ENCODE measurements at places on chromosomes 4 and X. TPM values are rescaled to one million over a fixed set of nuclear protein-coding genes. Genes with fewer than 3 reads are reported as not detected.

DNA sequence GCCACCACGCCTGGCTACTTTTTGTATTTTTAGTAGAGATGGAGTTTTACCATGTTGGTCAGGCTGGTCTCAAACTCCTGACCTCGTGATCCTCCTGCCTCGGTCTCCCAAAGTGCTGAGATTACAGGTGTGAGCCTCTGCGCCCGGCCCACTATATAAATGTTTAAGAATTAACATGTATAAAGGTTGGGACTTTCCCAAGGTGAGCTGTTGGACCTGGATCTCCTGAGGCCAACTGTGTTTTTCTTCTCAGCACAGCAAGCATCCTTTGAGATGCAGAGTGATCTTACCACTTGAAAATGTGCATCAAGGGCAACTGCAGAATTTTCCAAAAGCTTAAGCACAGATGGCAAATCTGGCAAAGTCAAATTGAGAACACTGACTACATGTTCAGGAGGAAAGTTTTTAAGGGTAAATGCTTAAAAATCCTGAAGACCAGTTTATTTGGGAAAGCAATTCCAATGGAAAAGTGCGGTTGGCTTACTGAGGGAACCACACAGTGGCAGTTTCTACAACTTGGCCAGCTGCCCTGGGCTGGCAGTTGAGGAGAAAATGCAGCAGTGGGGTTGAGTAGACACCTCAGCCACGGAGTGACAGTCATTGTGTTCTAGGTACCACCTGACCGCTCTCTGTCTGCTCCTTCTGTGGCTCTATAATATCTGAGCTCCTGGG is 168.9 kb downstream of the CBR4 start:
- peaks cover 36% of the 10 kb centered on the region for H3K36me3 ChIP-seq
- H3K27me3 ChIP-seq = no peaks in the 10 kb centered on the region
- H3K4me3 ChIP-seq = no peak overlapping the region
- H3K4me1 ChIP-seq = peaks cover 97% of the 10 kb centered on the region

- no peak for DNase-seq
- peaks cover 13% of the 10 kb centered on the region for H3K4me1 ChIP-seq
- H3K27me3 ChIP-seq = peaks cover 9% of the 10 kb centered on the region
- H3K27ac ChIP-seq = no peak overlapping the region
- no peak overlapping the region for H3K4me3 ChIP-seq
Measured at GRCh38 chr4:163548481-163549243, 54.2 kb downstream of the TMA16 start.

Gene SYN1
- 3.7 TPM for total RNA-seq

Gene TLR7
- not detected for total RNA-seq

All from chondrocyte (in vitro differentiated cells).